Heart right ventricle (tissue), 16 donors: ENCODE measurements at places on chromosomes 4 and X. TPM values are rescaled to one million over a fixed set of nuclear protein-coding genes. Genes with fewer than 3 reads are reported as not detected.

GRCh38 chrX:47610511-47610910 is 9.1 kb downstream of the SYN1 start:
- no peak for DNase-seq

GRCh38 chrX:51743179-51743957 is at the start of gene GSPT2:
Gene GSPT2, plus strand, starts transcription at chrX:51743442. Its CDS starts 185 bp downstream, at chrX:51743627.
- peak; percentile 65 for DNase-seq

DNA sequence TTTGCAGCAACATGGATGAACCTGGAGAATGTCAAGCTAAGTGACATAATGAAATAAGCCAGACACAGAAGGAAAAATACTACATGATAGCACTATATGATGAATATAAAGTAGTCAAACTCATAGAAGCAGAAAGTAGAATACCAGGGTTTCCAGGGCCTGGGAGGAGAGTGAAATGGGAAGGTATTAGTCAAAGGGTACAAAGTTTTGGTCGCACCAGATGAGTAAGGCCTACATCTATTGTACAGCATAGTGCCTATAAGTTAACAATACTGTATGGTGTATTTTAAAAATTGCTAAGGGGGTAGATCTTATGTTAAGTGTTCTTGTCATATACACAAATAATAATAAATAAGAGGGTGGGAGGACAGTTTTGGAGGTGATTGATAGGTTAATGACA is 41.5 kb downstream of the ENOX2 start:
- DNase-seq: no peak

The FLNA gene
- polyA plus RNA-seq: 442 TPM
